PC-9 (cell line): ENCODE measurements at places on chromosomes 13 and 19. TPM values are rescaled to one million over a fixed set of nuclear protein-coding genes. Genes with fewer than 3 reads are reported as not detected.

IGSF23 gene
- total RNA-seq: not detected in 2 replicates

CGB8 gene
- total RNA-seq: 1.0 and 5.3 TPM in 2 replicates

FXYD3 gene
- total RNA-seq: 240 and 287 TPM in 2 replicates

MAP4K1 gene
- total RNA-seq: 3.5 and 6.8 TPM in 2 replicates

GRCh38 chr13:38697628-38698333 is 10.9 kb downstream of the FREM2 start:
- no peak for DNase-seq

DNA sequence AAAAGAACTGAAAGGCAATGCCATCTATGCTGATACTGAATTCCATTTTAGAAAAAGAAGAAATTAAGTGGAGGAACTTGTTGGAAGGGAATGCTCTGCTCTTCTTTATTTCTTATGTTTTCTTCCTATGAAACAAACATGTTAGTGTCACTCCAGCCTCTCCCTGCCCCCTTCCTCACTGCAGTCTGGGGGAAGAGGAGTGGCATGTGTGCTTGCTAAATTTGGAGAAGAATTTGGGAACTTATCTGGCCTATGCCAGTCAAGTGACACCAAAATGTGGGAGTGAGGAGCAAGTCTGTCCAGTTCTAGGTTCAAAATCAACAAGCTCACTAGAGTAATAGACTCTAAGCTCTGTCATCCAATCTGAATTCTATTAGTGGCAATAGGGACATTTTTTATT is 214.6 kb downstream of the RBM26 start:
- DNase-seq: no peak

GRCh38 chr13:33462109-33462508 is 176.6 kb upstream of the STARD13 start:
- DNase-seq: no peak
